CD4-positive, alpha-beta T cell treated with Interleukin-6 for 4 hours (primary cell): ENCODE measurements at places on chromosomes 7 and 10.

- no peak for DNase-seq
These were observed 37.1 kb downstream of the GNG11 start for GRCh38 chr7:93958651-93959050.

- no peak for DNase-seq
These were observed 95.5 kb downstream of the EBF3 start for GRCh38 chr10:129868449-129869035.

- DNase-seq, result no peak
These were observed 14.4 kb upstream of the SPRN start for GRCh38 chr10:133438711-133439273.

DNA sequence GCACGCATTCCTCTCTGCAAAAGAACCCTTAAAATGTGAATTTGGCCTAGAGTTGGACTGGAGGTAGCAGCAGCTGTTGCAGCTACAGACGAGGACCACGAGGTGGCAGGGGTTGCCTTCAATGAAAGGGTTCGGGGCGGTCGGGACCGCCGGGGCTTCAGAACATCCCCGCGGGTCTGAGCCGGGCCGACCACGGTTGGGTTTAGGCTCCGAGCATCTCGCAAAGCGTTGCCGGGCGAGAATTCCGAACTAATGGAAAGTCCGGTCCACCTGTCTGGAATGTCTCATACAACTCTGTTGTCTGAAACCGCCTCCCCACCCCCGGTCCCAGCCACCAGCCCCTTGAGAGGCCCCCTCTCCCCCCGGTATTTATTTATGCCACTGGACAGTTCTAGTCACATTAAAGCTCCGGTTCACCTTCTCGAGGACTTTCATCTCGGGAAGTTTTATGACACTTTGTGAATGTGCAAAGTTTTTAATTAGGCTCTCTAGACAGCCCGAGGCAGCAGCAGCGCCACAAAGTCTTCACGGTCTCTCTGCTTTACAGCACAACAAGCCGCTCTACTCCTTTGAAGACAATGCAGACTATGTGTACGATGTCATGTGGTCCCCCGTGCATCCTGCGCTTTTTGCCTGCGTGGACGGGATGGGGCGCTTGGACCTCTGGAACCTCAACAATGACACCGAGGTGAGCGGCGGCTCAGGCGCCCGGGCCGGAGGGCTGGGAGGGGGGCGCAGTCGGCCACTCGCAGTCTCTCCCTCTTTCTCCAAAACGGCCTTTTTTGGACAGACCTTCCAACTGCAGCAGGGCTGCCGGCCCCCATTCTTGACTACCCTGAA is 246.2 kb downstream of the SLC25A13 start:
- peak; percentile 50 for DNase-seq

- DNase-seq, result no peak
These were observed 965 bp upstream of the PROSER2 start for GRCh38 chr10:11822026-11822756.

DNA sequence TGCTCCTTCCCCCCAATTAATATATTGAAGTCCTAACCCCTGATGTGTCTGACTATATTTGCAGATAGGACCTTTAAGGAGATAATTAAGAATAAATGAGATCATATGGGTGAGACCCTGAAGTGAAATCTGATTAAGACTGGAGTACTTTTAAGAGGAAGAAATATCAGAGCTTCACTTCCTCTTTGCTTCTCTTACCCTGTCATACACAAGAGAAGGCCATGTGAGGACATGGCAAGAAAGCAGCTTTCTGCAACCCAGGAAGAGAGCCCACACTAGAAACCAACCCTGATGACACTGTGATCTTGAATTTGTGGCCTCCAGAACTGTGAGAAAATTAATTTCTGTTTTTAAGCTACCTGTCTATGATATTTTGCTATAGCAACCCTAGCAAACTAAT is 44.2 kb downstream of the JMJD1C start:
- peak; percentile 7 for DNase-seq

- DNase-seq, result peak; percentile 80
These were observed 45.6 kb upstream of the SUN1 start for GRCh38 chr7:786472-787255.

- no peak for DNase-seq
These were observed 12.0 kb upstream of the GSDME start for GRCh38 chr7:24769014-24769830.

DNA sequence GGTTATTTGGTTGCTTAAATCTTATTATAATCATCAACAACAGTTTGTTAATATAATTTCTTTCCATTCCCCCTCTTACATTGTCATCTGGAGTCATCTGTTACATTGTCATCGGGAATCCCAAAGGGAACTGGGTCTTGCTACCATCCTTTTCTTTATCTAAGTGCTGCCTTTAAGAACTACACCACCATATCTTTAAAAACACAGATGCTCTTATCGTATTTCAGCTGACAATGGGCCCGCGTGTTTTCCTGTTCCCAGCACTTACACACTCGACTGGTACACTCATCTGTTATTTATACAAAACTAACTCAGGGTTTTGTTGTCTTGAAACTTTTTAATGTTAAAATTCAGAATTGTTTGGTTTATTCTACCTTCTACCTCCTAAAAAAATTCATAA is 256.2 kb upstream of the MGMT start:
- no peak for DNase-seq

DNA sequence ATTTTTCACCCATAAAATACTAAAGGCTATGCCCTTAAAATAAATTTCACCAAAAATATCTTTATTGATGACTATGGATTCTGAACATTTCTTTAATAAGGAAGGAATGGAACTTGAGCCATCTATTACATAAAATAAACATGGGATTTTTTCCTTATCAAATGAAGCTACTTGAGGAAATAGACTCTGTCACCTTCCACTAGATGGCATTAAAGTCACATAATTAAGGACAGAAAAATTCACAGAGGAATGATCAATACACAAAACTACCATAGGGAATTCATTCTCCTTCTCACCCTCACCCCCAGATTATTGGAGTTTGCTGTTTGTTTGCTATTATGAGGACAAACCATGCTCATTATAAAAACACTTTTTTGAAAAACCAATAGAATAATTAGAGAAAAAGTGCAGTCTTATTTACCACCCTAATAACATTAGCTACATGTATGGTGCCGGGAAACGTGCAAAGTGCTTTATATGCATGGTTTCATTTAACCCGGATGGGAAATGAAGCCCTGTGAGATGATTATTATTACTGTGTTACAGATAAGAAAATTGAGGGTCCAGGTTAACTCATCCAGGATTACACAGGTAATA is 21.1 kb upstream of the FOXI2 start:
- DNase-seq, result no peak

- no peak for DNase-seq
These were observed 322.2 kb downstream of the BMPER start for GRCh38 chr7:34227525-34227924.

GRCh38 chr10:25481467-25481866 is 306.7 kb downstream of the GPR158 start:
- DNase-seq, result no peak

GRCh38 chr10:50260791-50261281 is 9.5 kb upstream of the ASAH2 start:
- DNase-seq, result no peak

GRCh38 chr10:7260412-7260900 is 150.4 kb downstream of the SFMBT2 start:
- peak; percentile 25 for DNase-seq

DNA sequence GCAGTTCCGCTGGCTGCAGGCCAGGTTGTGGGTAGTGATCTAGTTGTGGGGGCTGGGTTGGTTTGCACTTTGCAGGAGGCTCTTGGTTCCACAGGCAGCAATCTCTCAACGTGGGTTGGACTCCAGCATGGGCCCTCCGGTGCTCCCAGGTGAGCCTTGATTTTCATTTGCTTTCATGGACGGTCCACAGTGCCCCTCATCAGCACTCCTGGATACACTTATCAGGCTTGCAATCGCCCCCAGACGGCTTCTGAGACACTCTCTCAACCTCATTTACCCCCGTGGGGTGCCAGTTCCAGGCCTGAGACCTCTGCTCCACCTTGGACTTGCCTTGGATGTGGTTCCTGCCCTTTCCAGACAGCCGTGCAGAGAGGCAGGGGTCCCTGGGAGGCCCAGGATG is 31.3 kb upstream of the ZNF273 start:
- DNase-seq, result no peak
